ENCODE measurements at places on chromosomes 6 and 20. TPM values are rescaled to one million over a fixed set of nuclear protein-coding genes. Genes with fewer than 3 reads are reported as not detected.
A peak's percentile ranks its signal among the peaks of the same experiment; 100 is the strongest.

DNA sequence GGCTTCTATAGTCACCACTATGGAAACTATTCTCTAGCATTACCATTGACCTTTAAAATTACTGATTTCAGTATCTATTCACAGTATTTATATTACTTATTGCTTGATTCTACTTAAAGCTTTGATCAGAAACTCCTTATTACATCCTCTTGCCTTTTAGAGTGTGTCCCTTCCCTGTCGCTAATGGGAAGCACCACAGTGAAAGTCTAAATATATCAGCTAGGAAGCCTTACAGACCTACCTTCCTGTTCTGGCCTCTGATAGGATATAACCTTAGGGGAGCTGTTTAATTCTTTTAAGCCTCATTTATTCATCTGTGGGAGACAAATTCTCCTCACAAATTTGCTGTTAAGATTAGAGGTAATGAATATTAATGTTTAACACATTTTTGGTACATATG, 122.7 kb downstream of the ADGRB3 start:
- DNase-seq = no peak

The SNPH gene
- total RNA-seq = 7.1 TPM

The RNF144B gene
- total RNA-seq = 13.2 TPM

DNA sequence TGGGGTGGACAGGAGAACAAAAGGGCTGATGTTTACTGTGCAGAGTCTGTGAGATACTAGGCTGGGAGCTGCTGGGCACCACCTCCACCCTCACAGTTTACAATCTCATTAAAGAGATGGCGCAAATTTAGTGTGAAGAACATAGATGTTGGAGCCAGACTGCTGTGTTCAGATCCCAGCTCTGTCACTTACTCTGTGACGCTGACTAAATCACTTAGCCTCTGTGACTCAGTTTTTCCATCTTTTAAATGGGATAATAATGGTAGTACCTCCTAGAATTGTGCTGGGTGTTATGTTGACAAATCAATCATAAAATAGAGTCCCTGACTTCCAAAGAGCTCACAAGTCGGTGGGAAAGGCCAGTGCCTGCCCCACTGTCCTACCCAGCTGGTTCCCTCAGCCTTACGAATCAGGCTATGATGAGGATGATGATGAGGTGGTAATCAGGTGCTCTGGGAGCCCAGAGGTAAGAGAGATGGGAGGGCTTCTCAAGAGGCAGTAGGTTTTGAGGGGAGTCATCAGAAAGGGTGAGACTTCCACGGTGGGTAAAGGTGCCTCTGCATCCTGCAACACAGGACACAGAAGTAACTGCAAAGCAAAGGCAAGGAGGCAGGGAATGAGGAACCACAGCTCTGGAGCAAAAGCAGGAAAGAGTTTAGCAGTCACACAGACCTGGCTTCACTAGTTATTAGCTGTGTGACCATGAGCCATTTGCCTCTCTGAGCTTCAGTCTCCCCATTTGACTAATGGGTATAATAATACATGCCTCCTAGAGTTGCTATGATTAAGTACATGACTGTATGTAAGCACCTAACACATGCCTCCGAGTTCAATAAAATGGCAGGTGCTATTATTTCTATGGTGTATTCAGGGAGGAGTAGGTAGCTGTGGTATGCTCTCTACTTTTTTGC, 8.9 kb downstream of the FYN start:
- DNase-seq = no peak

- no peak for DNase-seq
These were observed 527.5 kb upstream of the ID4 start for GRCh38 chr6:19309661-19310060.

The MYO6 gene
- total RNA-seq = 53.3 TPM

- DNase-seq = no peak
These were observed 212.7 kb downstream of the TMEM242 start for GRCh38 chr6:157110607-157111006.

DNA sequence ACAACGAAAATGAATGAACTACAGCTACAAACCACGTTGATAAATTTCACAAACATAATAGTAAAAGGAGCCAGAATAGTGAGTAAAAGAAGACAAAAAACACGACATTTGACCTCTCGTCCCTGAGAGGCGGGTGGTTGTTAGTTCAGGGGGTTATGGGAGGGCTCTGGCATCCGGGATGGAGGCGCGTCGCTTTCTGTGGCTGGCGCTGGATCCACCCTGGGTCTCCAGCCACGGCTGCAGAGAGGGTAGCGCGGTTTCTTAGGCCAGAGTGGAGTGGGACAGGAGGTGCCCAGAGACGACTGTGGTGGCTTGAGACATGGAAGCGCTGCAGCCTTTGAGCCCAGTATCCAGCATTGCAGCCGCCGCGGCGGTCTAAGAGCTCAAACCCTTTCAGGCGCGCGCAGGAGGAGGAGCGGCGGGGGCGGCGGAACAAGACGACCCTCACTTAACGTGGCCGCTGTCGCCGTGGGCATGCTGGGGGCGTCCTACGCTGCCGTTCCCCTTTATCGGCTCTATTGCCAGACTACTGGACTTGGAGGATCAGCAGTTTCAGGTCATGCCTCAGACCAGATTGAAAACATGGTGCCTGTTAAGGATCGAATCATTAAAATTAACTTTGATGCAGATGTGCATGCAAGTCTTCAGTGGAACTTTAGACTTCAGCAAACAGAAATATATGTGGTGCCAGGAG, 3.7 kb upstream of the ZSCAN23 start:
- DNase-seq = no peak

DNA sequence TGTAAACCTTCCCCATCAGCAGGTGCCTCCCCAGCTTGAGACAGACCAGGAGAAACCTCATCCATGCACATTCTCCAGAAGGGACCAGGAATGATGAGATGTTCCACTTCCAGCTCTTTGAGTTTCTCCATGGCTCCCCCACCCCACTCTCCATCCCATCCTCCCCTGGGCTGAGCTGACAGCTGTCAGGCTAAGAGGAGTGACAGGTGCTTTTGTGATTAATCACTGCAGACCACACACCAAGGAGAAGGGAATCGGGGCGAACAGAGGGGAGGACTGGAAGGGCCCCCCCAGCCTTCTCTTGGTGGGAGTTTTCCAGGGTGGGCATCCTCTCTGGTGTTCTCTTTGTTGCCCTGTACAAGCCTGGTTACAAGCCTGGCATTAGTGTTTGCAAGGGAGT, 56.1 kb upstream of the ZFAND3 start:
- no peak for DNase-seq

DNA sequence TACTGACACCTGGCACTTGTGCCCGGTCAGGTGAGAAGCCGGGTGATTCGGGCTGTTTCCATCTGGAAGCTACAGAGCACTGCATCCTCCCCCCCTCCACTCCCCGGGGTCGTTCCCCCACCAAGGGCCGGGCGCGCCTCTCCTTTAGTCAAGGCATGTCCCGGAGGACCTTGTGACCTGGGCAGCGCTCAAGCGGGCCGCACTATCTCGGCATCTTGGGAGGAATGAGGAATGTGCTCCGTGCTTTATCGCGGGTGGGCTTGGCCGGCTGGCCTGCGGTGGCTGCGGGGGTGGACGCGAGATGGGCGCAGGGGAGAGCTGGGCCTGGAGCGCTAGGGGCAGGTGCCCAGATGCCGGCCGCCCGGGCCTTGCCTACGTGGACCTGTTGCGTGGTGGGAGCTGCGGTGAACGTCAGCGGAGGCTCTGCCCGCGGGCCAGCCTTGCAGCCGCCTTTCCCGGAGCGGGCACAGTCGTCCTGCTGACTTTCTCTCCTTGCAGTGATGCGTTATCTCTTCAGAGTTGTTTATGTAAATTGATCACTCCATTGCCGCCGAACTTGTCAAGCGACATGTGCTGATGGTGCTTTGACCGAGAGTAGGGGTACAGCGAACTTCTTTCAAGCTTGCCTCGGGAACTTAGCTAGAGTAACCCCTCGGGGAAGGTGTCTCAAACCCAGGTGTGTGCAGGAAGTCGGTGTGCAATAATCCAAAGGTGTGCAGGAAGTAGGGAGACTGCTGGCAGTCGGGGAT, 1.1 kb downstream of the LRRC1 start:
- no peak for DNase-seq

The BPI gene
- not detected for total RNA-seq

The OR2B6 gene
- total RNA-seq = not detected

DNA sequence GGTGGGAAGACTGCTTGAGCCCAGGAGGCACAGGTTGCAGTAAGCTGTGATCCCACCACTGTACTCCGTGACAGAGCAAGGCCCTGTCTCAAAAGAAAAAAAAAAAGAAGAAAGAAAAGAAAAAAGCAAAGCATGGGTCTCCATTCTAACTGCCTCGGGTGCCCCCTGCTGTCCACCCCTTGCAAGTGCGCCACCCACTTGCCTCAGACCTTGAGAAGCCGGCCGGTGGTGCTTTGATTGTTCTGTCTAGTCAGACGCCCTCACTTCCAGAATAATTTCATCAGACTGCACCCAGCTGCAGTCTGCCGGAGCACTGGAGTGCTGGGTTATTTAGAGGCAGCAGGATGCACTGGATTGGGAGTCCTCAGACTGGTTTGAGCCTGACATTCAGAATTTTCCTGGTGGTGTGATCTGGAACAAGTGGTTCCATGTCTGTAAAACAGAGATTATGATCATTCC, 17.6 kb upstream of the TM9SF4 start:
- peak; percentile 47 for DNase-seq

GRCh38 chr6:68144667-68145066, 490.4 kb upstream of the ADGRB3 start:
- no peak for DNase-seq

The JPH2 gene
- total RNA-seq = 2.4 TPM

DNA sequence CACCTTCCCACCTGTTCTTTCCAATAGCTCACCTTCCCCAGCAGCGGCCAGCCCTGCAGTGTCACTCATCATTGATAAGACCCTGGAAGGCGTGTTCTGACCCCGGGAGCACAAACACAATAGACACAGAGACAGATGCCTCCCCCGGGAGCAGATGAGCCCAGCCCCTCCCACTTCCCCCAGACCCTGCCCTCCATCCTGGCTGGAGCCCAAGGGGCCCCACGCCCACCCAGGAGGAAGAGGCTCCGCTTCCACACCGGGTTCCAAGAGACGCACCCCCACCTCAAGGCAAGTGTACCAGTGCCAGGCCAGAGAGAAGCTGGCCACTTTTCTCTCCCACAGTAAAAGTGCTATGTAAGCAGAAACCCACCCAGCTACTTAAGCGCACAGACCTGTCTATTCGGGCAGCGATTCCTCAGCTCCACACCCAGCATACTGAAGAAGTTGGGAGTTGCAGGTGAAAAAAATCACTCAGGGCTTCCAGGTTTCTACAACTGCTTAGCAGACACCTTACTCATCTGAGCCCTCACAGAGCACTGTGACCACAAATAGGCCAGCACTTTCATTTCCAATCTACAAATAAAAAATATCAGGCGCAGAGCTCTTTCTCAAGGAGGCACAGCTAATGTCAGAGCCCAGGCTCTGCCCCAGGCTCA, 93.4 kb upstream of the NXT1 start:
- DNase-seq = no peak

The EPB41L2 gene
- total RNA-seq = 48.2 TPM

The RIPOR2 gene
- 0.79 TPM for total RNA-seq

GRCh38 chr20:20368418-20369249, 730 bp downstream of the INSM1 start:
- no peak for DNase-seq

GRCh38 chr6:34027445-34027936, 118.4 kb downstream of the GRM4 start:
- no peak for DNase-seq

- no peak for DNase-seq
These were observed 53.0 kb upstream of the CDKAL1 start for GRCh38 chr6:20481281-20481680.

- no peak for DNase-seq
These were observed 230.9 kb downstream of the CDC5L start for GRCh38 chr6:44618371-44618770.

GRCh38 chr6:66896415-66896814, 1189.4 kb upstream of the EYS start:
- peak; percentile 9 for DNase-seq

DNA sequence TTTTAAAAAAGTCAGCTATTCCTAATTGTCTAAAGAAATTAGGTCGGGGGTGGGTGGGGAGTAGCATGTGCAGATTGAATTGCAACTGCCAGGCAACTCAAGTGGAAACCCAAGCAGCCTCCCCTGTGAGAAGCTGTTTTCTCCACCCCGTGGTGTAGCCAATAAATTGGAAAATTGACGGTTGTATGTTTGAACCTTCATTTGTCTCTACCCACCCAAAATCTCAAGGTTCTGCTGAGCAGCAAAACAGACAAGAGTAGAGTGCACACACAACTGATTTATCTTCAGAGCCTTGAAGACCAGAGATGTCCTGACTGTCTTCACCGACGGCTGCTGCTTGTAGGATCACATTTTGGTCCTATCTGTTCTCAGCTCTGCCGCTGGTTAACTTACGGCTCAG, 88.5 kb downstream of the DTD1 start:
- no peak for DNase-seq

DNA sequence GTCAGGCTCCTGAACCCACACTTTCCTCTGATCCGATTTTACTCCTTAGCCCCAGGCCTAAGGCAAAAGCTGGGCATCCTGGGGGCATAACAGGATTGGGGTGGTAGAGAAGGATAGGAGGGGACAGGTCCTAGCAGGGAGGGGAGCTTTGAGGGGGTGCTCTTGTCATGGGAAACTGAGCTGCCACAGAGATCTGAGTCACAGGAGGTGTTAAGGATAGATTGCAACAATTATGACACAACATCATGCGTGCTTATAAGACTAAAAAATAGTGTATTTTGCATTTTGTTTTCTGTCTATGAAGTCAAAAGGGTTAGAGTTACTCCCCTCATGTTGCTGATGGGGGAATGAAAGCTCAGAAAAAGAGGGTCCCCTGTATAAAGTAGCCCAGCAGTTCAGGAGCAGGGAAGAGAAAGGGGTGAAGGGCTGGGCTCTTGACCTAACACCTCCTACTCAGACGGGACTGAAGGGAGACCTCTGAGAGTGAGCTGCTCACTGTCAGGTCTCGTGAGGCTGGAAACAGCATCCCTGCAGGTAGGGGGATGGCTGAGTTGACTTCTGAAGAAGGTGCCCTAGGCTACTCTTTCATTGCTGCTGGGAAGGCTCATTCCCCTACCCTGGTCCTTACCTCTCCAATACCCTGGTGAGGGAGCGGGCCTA, 2.0 kb downstream of the GLP1R start:
- DNase-seq = no peak

GRCh38 chr6:128290221-128290620, 230.2 kb downstream of the PTPRK start:
- no peak for DNase-seq

- no peak for DNase-seq
These were observed 362.9 kb upstream of the POU3F2 start for GRCh38 chr6:98471444-98471843.

The SYNJ2 gene
- total RNA-seq = 14.3 TPM

The PNLDC1 gene
- not detected for total RNA-seq

The SLC44A4 gene
- 17.7 TPM for total RNA-seq

GRCh38 chr6:278494-278893, 13.8 kb upstream of the DUSP22 start:
- DNase-seq = no peak

GRCh38 chr20:753897-754635, 14.2 kb downstream of the SLC52A3 start:
- DNase-seq = no peak

The HLA-DQA1 gene
- 0.21 TPM for total RNA-seq

DNA sequence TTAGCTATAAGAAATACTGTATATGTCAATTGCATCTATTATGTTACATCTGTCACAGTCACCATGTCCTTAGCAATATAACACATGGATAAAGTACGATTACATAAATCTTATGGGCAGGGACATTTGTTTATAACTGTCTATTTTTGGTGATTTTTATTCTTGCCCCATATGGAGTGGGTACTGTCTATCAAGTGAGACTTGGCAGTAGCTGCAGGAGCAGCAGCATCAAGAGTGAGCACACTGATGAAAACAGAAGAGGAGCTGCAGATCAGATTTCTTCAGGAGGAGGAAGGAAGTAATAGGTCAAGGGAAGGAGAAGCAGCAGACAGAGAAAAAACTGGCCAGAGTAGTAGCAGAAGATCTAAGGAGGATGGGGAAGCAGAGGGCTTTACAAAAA, 516.7 kb downstream of the C6orf118 start:
- no peak for DNase-seq

Data from kidney epithelial cell (primary cell).